ENCODE measurements at places on chromosomes 5 and 9.

- DNase-seq, result no peak
Measured at GRCh38 chr5:111932199-111932598, 175.2 kb upstream of the NREP start.

DNA sequence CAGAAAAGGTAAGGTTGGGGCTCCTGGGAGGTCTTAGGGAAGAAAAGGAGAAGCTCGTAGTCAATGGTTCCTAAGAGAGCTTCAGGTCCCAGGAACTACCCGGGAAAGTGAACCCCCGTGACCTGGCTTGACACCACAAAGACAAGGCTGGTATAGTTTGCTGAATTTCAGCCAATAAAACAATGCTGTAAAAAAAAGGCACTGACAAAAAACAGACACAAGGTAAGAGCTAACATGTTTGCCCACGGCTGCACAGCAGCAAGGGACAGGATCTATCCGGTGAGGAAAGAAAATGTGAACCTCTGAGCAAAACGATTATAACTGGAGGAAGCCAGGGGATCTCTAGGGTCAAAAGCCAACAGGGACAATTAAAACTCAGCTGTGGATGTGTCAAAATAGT lies 17.1 kb downstream of the SLIT3 start:
- DNase-seq, result no peak

- no peak for DNase-seq
Measured at GRCh38 chr5:98777295-98777694, 3.8 kb downstream of the RGMB start.

- DNase-seq, result peak; percentile 32
Measured at GRCh38 chr5:79236362-79236969, 535 bp downstream of the JMY start.

DNA sequence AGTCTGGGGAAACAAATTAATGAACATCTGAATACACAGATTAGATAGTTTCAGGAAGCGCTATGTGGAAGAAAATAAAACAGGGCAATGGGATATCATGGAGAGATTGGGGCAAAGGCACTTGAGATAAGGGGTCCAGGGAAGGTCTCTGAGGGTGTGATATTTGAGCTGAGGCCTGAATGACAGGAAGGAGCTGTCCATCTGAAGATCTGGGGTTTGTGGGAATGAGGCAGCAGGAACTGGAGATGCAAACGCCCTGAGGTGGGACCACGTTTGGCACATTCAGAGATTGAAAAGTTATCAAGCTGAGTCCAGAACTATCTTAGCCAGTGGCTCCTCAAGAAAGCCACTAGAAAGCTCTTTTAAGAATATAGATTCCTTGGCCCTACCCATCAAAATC lies 8.7 kb upstream of the DAB2IP start:
- no peak for DNase-seq

GRCh38 chr5:81070571-81071255 lies 110.5 kb downstream of the RASGRF2 start:
- DNase-seq, result no peak

GRCh38 chr5:11361768-11362167 lies 542.5 kb downstream of the CTNND2 start:
- no peak for DNase-seq

GRCh38 chr5:58887311-58887710 lies 304.4 kb downstream of the RAB3C start:
- DNase-seq, result no peak

- DNase-seq, result no peak
Measured at GRCh38 chr5:158023266-158023665, 164.3 kb upstream of the CLINT1 start.

- no peak for DNase-seq
Measured at GRCh38 chr5:179342577-179342976, 2.7 kb downstream of the ADAMTS2 start.

GRCh38 chr9:86321373-86321772 lies 32.8 kb downstream of the TUT7 start:
- no peak for DNase-seq

DNA sequence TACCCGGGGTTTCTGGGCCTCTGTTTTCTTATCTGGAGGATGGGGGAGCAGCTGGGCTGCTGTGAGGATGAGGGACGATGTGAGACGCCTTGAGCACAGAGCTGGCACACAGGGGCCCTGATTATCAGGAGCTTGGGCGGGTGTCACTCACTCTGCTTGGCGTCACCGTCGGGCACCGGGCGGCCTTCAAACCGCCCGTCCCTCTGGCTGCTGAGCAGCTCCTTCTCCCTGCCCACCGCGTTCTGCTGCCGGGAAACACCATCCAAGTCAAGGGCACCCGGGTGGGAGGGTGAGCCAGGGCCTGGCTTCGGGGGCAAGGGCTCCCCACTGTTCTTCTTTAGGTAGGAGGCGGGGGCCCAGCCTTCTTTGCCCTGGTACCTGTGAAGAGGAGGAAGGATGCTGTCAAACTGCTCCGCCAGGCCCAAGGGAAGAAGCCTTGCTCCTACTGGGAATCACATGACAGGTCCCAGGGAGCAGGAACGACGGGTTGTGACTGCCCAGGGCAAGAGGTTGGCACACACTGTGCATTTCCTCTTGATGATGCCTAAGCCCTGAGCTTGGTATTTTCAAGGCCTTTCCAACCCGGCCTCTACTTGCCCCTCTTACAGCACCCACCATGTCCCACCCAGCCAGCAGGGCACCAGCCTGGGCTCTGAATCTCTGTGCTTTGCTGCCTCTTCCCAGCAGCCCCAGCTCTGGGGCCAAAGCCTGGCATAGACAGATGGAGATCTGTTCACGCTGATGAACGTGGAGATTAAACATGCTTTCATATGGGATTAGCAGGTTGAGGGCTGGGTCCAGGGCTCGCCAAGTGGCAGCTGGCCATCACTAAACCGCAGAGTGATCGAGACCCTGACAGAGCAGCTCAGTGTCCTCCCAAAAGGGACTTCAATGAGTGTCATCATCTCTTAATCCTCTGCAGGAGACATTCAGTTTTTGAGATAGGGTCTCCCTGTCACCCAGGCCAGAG lies 66.9 kb upstream of the UBTD2 start:
- no peak for DNase-seq

- no peak for DNase-seq
Measured at GRCh38 chr9:72687331-72687730, 165.9 kb downstream of the TMC1 start.

DNA sequence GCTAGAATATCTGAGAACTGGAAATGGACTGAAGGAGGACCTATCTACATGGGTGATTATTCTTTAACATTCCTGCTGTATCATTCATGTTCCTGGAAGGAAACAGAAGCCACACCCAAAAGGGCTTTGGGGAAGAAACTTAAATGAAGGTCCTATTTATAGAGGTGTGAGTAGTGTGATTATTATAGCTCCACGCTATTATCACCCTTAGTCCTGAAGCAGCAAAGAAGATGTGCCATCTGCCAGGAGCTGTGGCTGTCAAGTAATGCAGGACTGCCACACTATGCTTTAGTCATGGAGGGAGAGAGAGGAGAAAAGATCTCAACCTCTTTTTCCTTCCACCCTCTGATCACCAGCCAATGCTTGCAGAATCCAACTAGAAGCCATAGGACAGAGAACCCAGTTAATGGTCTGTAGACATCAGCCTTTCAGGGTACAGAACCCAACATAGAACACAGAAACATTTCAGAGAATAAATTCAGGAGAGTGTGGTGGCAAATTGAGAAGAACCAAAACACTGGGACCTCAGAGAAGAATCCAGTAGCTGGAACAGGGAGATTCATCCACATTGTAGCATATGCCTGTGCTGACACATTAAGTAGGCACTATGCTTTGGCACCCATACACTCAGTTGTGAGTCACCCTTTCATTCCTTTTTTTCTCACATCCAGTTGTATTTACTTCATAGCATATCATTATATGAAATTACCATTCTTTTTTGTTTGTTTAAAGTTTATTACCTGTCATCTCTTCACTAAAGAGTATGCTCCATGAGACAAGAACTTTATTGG lies 21.0 kb upstream of the RNF180 start:
- no peak for DNase-seq

DNA sequence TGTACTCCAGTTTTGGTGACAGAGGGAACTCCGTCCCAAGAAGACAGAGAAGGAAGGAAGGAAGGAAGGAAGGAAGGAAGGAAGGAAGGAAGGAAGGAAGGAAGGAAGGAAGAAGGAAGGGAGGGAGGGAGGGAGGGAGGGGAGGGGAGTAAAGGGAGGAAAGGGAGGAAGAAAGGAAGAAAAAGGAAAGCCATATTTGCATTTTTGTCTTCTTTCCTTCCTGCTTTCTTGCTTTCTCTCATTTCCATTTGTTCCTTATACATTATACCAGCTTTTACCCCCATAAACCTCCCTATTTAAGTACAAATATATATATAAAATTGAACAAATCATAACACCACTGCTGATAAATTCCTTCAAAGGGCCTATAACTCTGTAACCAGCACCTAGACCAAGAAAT lies 151.8 kb downstream of the SMC2 start:
- no peak for DNase-seq

GRCh38 chr5:181134259-181134658 lies 3.3 kb upstream of the OR2V1 start:
- no peak for DNase-seq

GRCh38 chr9:88990041-88990728 lies 1.1 kb upstream of the S1PR3 start:
- no peak for DNase-seq

DNA sequence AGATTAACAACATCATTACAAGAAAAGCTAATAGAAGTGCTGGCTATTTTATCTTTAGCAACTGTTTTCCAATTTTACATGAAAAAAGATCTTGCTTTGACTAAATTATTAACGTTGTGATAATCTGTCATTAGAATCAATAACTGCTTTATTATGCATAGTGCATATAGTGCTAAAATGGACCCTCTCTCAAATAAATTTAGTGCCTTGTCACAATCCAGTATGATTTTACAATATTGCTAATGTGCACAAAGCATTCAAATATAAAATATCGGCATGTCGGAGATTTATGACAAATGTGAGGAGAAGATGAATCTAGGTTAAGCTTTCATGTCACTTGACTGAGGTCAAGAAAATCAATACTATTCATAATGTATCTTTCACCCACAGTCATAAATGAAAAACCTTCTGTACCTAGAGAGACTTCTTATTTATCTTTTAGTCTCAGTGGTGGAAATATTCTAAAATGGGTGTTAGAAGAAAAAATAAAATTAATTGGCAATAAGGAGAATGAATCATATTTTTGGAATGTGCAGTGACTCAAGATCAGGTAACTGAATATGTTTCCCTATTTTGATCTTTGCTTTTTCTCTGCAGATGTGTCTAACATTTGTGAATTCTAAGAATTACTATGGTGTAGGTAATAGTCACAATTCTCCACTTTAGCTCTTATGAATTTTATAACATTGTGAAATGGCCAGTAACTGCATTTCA lies 672.9 kb upstream of the GRAMD2B start:
- no peak for DNase-seq

DNA sequence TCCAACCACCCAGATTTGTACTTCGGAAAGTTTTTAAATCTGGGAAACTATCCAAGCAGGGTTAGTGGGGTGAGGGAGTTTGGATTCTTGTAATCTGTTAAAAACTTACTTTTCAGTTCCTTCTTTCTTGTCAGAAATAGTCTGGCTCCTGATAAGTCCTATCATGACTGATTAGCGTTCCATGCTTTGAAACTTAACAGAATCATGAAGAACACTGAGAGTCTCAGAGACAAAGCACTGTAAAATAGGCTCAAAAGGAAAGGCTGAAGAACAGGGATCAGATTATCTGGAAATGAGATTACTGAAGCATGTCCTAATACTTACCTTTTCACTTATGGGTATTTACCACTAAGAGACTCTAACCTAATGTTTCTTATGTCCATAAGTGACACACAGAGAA lies 242.5 kb downstream of the ARRDC3 start:
- no peak for DNase-seq

DNA sequence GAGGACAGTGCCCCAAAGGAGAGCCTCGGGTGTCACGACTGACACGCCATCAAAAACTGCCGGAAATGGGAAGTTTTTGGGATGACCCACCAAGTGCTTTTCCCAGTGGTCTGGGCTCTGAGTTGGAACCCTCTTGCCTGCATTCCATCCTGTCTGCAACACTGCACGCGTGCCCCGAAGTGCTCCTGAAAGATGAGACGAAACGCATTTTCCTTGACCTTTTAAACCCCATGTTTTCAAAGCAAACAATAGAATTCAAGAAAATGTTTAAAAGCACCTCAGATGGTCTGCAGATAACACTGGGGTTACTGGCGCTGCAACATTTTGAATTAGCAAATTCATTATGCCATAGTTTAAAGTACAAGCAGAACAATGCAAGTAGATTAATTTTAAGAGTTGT lies 92.9 kb downstream of the ANKRD18A start:
- no peak for DNase-seq

DNA sequence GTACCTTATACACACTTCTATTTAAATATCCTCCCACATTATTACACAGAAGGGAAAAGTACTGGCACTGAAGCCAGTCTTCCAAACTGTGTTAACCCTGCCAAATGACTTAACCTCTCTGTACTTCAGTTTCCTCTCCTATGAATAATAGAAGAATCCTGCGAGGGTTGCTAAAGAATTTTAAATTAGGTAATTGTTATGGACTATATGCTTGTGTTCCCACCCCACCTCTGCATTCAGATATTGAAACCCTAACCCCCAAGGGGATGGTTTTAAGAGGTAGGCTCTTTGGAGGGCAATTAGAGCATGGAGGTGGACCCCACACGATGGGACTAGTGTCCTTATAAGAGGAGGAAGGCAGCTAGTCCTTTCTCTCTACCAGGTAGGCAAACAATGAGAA lies 72.7 kb downstream of the TTLL11 start:
- DNase-seq, result no peak

DNA sequence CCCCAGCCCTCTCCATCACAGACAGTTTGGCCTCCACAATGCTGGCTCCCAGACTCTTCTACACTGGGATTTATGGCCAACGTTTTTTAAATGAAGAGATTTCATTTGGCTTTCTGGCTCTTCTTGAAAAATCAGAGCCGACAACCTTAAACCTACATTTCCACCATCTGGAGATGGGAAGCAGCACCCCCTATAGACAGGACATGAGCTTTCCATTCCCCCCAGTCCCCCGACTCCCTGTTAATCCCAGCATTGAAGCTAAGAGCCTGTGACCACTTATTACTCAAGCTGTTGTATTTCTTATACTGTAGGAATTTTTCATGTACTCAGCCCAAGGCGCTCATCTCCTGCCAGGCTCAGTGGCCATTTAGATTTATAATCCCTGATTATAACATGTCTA lies 34.0 kb upstream of the AFAP1L1 start:
- DNase-seq, result no peak

DNA sequence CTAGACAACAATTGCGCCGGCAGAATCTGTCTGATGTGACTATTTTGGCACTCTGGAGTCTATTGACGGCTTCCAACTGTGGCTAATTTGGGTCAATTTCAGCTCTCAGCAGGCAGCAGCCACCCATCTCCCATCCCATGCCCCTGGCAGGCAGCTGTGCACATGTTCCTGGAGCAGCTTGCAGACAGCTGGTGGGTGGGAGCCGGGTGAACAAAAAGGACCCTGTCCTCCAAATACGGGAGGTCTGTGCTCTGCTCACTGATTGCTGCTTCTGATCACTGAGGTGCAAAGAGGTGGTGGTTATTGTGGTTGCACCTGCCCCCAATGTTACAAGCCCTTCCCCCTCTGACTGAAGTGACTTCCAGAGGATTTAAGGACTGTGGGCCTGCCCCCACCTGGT lies 45.0 kb upstream of the N4BP3 start:
- DNase-seq, result no peak

GRCh38 chr5:179802207-179802883 lies 4.3 kb downstream of the MGAT4B start:
- no peak for DNase-seq

GRCh38 chr9:116237456-116237855 lies 83.9 kb downstream of the PAPPA start:
- DNase-seq, result no peak
